ENCODE measurements at places on chromosomes 6 and 20.

DNA sequence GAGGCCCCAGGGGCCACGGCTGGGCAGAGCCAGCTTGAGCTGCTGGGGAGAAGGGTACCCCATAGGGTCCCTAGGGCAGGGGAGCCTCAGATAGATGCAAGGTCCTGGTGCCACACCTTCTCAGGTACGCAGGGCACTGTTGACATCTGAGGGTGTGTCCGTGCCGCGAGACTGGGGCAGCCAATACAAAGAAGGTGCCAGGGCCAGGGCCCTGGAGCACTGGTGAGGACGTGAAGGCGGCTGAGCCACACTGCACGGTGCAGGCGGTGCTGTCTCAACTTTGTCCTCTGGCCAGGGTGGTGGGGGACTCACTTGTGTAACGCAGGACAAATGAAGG, 649 bp upstream of the LRRC73 start:
- no peak for DNase-seq

- no peak for DNase-seq
These were observed 284.4 kb downstream of the ZFAND3 start for GRCh38 chr6:38103921-38104320.

GRCh38 chr6:159044899-159045727, at the start of gene TAGAP:
Gene TAGAP (minus strand): TSS chr6:159044991. CDS start chr6:159044146, 845 bp downstream.
- DNase-seq: no peak

- no peak for DNase-seq
These were observed 123.5 kb downstream of the GMPR start for GRCh38 chr6:16361861-16362260.

DNA sequence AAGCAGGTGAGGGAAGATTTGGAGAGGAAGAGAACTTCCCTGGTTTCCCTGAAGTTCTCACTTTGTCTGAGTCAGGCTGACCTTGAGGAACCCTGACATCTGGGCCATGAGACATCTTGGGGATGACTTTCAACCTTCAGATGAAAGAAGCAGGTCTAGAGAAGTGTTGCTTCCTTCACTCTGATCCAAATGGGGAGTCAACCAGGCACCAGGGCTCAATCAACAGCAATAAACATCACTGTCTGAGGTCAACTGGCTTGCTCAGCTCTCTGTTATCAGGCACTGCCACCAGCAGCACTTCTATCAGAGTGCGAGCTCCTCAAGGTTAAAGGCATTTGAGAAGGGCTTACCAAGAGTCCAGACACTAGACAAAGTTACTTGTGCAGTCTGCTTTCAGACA, 6.3 kb downstream of the ACOT8 start:
- DNase-seq: no peak

DNA sequence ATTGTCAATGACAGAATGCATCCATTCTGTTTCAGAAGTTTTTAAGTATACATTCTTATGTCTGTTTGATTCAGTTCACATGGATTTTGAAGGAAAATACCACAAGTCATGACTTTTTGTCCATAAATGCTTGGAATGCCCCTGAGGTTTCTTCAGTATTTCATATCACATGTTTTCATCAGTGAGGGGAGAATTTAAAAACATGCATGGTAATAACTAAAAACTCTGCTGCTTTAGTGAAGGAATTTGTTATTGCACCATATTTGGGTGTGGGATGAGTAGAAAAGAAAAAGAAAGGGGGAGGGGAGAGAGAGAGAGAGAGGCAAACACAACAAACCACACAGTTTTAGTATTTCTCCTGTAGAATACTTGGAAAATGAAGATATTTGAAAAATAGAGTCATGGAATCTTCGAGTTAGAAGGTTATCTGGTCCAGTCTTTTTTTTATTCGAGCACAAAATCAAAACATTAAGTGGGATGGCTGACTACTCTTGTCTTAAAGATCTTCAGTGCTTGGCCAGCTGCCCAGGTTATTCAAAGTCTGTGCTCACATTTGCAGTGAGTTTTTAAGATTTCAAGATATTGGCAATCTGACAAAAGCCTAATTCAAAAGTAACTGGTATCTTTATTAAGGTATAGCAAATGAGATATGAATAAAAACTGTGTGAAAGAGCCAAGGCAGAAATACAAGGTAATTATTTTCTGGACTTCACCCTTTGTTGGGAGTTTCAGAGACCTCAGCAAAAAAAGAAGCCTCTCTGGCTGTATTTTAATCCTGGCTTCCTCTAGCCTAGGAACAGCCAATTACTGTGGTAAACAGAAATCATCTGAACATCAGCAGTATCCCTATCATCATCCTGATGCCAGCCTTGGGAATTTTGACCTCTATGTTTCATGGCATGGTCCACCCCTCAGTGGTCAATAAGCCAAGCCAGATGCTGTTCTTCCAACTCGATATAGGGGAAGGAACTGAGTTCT, 687.9 kb upstream of the CITED2 start:
- DNase-seq: peak; percentile 47

GRCh38 chr6:157631412-157631811, 191.6 kb upstream of the SNX9 start:
- DNase-seq: no peak

- no peak for DNase-seq
These were observed 460.0 kb upstream of the NOX3 start for GRCh38 chr6:155915651-155916050.

- no peak for DNase-seq
These were observed 69.0 kb upstream of the JARID2 start for GRCh38 chr6:15176816-15177370.

GRCh38 chr6:40417031-40417430, 170.1 kb downstream of the LRFN2 start:
- DNase-seq: no peak

DNA sequence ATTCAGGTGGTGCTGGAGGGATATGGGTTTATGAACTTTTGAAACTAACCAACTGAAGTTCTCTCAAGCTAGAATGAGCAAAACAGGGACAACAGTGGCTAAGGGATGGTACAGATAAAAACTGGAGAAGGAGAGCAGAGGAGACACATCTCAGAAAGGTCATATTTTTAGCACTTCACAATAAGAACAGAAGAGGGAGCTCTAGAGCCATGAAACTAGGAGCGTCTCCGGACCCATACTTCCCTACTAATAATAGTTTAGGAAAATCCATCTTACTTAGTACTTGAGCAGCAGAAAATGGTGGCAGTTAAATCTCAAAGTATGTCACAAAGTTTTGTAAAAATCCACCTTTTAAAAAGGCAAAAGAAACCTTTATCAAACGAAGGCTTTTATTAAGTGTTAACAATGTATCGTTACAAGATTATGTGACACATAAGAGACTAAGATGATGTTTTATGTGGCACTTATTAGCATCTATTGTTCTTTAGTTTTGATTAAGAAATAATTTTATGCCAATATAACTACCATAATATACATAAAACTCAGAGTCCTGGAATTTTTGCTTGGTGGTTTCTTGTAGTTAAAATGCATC, 278.6 kb downstream of the TBC1D32 start:
- DNase-seq: peak; percentile 19

DNA sequence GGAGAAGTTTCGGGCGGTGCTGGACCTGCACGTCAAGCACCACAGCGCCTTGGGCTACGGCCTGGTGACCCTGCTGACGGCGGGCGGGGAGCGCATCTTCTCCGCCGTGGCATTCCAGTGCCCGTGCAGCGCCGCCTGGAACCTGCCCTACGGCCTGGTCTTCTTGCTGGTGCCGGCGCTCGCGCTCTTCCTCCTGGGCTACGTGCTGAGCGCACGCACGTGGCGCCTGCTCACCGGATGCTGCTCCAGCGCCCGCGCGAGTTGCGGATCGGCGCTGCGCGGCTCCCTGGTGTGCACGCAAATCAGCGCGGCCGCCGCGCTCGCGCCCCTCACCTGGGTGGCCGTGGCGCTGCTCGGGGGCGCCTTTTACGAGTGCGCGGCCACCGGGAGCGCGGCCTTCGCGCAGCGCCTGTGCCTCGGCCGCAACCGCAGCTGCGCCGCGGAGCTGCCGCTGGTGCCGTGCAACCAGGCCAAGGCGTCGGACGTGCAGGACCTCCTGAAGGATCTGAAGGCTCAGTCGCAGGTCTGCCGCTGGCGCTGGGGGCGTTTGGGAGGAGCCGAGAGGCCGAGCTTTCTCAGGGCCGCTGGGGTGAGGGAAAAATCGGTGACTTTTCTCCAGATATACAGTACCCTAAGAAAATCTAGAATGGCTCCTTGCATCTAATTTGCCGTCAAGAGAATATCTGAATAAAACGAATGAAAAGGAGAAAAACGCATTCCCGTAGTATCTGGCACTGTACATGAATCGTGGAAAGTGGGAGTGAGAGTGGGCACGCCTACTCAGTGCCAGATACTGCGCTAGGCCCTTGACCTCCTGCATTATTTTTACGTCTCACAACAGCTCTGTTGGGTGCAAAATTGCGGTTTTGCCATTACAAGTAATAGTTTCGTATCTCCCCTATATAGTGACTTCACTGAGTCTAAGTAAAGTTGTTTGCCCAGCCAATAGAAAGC, 1.0 kb downstream of the CALHM6 start:
- no peak for DNase-seq

DNA sequence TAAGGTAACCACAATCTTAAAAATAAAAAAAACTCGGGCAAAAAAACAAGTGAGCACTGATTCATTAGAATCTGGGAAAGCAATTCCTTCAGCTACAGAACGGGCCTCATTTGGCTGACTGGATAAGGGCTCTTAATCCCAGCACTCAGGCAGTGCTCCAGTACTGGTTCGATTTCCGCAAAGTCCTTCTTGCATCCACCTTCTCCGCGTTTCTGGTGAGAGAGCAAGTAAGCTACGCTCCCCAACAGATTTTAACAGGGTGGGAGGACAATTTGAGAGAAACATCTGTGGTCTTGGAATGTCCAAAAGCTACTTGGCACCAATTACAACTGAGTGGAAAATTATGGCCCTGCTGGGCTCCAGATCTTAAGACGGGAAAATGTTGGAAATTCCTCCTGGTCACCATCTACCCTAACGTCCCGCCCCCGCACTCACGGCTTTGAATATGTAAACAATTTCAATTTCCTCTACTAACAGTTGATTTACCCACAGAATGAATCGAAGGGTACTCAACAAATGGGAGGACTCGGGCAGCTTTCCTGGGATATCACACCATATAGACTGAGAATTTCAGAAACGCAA, 18.1 kb upstream of the ZSCAN9 start:
- no peak for DNase-seq

DNA sequence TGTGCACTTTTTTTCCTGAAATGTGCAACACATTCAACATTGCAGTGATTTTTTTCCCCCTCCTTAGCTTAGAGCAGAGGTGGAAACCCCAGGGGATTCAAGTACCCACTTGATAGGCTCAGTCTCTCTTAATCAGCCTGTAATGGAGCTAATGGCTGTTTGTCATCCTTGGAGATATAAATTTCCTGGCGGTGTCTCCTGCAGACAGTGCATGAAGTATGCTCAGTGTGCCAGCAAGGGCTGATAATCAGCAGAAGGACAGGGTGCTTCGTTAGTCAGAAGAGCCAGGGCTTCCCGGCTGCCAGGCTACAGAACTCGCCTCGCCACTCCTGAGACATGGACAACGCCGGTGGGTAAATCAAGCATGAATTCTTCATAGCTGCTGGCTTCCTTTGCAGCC, 69.8 kb upstream of the PHACTR2 start:
- no peak for DNase-seq

DNA sequence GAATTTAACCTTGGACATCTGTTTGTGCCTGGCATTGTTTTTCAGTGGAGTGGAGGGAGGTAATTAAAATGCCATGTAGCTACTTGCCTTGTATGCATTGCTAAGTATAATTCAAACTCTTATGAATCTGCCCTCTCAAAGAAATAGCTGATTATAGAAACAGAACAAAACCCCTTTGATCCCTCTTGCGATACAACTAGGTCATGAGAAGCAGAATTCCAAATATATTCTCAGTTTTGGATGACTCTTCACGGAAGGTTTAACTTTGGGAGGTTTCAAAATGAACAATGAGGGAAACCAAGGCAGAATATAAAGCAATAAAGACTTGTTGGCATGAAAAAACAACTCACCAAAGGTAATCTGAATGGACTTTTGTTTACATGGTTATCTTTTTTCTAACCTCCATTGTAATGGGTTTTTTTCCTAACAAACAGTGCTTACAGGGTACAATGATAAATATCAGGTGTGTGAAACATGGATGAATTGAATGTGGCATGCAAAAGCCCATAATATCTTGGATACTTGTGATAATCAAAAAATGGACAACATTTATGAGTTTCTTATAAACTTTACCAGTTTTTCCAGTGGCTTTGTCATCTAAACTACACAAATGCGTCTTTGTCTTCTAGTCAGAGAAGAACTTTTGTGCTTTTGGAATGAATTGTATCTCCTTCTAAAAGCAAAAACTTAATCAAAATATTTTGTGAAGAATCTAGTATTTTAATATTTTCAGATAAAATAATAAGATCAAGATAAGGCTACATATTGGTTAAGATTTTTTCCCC, 15.7 kb upstream of the HEY2 start:
- DNase-seq: no peak

DNA sequence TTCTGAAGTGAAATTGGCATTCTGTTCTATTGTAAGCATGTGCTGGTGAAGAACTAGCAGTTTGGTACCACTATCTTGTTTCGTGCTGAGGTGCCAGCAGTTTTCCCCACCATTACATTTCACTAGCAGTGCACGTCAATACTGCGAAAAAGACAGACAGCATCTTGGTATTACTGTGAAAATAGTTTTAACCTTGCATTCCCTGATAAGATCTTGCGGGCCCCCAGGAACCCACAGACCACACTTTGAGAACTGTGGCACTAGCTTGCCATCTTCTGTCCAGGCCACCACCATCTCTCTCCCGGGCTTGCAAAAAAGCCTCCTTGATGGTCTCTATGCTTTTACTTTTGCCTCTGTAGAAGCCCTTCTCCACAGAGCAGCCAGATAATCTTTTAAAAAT, 185.7 kb downstream of the BACH2 start:
- no peak for DNase-seq

DNA sequence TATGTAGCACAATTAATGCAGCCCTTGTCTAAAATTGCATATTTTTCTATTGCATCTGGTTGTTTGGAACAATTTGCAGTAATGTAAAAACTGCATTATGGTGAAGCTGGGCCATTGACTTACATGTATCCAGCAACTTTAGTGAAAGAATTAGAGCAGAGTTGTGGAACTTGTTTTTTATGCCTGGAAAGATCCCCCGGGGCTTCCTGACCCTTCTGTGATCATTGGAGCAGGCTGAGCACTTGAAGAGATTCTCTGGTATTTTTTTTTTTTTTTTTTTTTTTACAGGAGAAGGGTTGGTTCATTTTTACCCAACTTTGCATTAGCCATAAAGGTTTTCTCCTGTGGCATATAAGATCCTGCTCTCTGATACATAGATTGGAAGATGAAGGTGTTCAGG, 45.0 kb downstream of the LIN28B start:
- no peak for DNase-seq

Data from H4 (cell line).